Keratinocyte (primary cell): ENCODE measurements at places on chromosomes 6 and 20. TPM values are rescaled to one million over a fixed set of nuclear protein-coding genes. Genes with fewer than 3 reads are reported as not detected.

DNA sequence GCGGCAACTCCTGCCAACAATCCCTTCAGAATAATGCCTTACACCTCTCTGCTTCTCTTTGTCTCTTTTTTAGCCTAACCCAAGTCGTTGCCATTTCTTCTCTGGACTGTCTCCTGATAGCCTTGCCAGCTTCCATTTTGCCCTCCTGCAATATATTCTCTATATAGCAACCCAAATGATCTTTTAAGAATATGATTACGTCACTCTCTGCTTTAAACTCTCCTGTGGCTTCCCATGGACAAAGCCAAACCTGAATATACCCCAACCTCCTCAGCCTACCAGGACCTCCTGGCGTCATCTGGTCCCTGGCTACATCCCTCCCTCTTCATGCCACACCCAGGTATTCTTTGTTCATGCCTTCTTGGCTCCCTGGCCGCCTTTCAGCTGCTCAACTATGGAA is 126.5 kb upstream of the KCNK16 start:
- no peak overlapping the region for H3K4me3 ChIP-seq
- H3K36me3 ChIP-seq, result no peaks in the 10 kb centered on the region
- no peak for DNase-seq
- no peaks in the 10 kb centered on the region for H3K27me3 ChIP-seq

DNA sequence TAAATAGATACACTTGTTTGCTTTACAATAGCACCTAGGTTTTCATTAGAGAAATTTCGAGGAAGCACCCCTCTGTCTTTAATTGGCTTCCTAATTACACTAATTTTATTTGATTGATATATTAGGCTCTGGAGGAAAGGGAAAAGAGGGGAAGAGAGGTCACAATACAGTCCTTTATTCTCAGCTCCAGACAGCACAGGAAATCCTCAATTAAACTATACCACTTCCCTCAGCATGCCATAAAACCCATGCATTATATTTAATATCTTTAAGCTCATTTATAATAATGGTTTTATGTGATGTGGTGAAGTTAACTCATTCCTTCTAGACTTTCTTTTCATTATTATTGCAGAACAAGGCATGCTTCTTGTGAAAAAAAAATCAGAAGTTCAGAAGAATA is 17.7 kb upstream of the PDE7B start:
- H3K4me1 ChIP-seq, result no peaks in the 10 kb centered on the region
- H3K4me3 ChIP-seq, result no peak overlapping the region
- DNase-seq, result no peak
- H3K27me3 ChIP-seq, result no peaks in the 10 kb centered on the region
- no peak overlapping the region for H3K27ac ChIP-seq

DNA sequence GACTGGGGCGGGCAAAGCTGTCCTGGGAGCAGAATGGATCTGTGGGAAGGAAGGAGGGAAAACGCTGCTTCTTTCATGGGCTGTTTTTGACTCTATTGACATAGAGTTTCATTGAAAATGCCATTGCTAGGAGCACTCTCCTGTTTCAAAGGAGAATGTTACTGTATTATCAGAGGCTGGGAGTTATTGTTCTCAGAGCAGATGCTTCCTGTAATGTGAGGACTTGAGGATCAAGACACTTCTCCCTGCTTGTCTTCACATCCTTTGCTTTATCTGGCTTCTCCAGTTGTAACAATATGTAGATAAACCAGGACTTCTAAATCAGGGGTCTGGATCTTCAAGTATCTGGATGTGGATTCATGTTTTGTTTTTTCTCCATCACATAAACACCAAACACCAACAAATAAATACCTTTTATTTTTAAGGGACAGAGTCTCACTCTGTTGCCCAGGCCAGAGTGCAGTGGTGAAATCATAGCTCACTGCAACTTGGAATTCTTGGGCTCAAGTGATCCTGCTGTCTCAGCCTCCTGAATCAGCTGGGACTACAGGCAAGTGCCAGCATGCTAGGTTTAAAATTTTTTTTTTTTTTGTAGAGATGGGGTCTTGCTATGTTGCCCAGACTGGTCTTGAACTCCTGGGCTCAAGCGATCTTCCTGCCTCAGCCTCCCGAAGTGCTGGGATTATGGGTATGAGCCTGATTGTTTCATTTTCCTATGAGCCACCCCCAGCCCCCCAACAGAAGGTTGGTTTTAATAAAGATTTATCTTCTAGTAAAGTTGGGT is 3.9 kb downstream of the CD109 start:
- no peak for DNase-seq
- peaks cover 1% of the 10 kb centered on the region for H3K36me3 ChIP-seq
- no peak overlapping the region for H3K27ac ChIP-seq
- no peak overlapping the region for H3K4me3 ChIP-seq

DNA sequence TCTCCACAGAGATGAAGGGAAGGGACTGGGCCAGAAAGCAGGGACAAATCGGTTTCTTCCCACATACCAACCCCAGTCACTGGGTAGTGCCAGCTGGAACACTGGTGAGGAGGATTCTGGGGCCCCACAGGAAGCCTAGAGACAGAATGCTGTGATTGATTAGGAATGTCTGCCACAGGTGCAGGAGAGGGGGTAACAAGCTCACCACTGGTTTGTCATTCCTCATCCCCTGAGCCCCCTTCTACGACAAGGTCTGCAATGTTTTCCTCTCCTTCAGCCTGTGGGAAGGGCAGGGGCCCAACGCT is 89.8 kb downstream of the PREX1 start:
- no peaks in the 10 kb centered on the region for H3K4me1 ChIP-seq
- H3K27ac ChIP-seq, result no peak overlapping the region
- no peak overlapping the region for H3K4me3 ChIP-seq

DNA sequence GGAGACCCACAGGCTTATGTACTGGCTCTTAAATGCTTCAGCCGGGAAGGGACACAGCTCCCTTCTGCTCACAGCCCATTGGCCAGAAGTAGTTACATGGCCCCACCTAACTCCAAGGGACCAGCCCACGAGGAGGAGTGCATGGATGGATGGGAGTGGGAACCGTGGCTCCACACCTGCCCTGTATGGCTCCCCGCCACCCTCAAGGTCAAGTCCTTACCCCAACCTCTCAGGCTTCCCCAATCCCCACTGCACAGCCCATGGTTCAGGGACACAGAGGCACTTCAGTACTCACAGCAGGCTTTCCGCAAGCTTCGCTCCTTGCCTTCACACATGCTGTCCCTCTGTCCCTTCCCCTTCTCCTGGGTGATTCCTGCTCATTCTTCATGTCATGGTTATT is 137.9 kb upstream of the KCNG1 start:
- no peak for DNase-seq
- H3K4me1 ChIP-seq, result no peaks in the 10 kb centered on the region
- peaks cover 37% of the 10 kb centered on the region for H3K27me3 ChIP-seq
- no peak overlapping the region for H3K27ac ChIP-seq

DNA sequence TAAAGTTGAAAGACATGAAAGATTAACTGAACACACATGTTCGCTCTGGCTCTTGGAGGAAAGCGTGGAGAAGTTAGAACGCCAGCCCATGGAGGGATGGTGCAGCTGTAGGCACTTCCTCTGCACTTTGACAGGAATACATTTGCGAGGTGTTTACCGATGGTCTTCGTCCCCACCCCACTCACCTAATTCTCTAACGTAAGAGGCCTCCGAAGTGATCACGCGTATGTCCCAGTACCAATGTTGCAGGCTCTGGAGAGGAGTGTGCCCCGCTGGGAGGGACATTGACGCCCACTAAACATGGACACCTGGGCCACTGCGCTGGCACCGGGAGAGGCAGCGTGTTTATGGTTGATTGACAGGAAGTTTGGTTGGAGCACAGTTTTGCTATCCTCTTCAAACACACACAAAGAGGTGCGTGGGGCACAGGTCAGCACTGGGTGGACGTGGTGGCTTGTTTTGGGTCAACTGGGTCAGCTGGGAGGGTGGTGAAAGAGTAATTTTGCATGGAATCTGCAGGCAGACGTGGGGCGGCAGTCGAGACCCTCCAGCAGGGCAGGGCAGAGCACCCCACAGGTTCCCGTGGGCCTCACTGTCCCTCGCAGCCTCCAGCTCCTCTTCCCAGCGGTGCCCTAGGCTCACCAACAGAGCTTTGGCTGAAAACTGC is 110.1 kb downstream of the DLL1 start:
- H3K4me1 ChIP-seq, result peaks cover 30% of the 10 kb centered on the region
- no peak overlapping the region for H3K4me3 ChIP-seq
- no peaks in the 10 kb centered on the region for H3K36me3 ChIP-seq
- no peak overlapping the region for H3K27ac ChIP-seq

- peaks cover 19% of the 10 kb centered on the region for H3K4me1 ChIP-seq
- H3K4me3 ChIP-seq, result no peak overlapping the region
- no peak overlapping the region for H3K27ac ChIP-seq
- no peaks in the 10 kb centered on the region for H3K36me3 ChIP-seq
Measured at GRCh38 chr6:129665555-129665954, 44.4 kb downstream of the ARHGAP18 start.

DNA sequence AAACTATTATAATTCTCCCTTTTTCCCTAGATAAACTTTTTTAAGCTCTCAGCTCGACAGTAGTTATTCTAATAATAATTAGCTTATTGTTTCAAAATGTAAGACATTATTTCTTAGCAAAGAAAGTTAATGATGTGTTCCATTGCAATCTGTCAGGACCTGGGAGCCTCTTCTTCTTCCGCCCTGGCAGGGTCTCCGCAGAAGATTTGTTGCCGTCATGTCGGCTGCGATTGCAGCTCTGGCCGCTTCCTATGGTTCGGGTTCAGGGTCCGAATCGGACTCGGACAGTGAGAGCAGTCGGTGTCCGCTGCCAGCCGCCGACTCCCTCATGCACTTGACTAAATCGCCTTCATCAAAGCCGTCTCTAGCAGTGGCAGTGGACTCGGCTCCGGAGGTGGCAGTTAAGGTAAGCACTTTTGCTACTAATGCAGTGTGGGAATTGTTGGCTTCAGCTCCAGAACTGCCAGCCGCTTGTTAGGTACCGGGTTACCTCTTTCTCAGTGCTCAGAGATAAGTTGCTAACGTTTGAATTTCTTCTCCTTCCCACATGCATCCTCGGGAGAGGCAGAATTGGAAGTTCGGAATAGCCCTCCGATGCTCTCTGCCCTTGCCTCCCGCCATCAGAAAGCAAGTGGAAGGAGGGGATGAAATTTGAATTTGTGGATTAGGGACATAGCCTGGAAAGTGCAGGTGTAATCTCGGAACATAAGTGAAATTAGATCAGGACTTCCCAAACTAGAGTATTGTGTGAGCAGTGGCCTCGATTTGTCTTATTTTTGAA is at the start of gene CDC40:
CDC40 (plus strand) TSS at position 200 of the 781 bp plus-strand sequence; CDS start at position 218, 18 bp downstream.
- no peaks in the 10 kb centered on the region for H3K27me3 ChIP-seq
- peak within 1 kb of the TSS; percentile 61 for H3K4me3 ChIP-seq
- peaks cover 3% of the 10 kb centered on the region for H3K36me3 ChIP-seq
- peak within 1 kb of the TSS; percentile 95 for H3K27ac ChIP-seq
- peaks cover 30% of the 10 kb centered on the region for H3K4me1 ChIP-seq

DNA sequence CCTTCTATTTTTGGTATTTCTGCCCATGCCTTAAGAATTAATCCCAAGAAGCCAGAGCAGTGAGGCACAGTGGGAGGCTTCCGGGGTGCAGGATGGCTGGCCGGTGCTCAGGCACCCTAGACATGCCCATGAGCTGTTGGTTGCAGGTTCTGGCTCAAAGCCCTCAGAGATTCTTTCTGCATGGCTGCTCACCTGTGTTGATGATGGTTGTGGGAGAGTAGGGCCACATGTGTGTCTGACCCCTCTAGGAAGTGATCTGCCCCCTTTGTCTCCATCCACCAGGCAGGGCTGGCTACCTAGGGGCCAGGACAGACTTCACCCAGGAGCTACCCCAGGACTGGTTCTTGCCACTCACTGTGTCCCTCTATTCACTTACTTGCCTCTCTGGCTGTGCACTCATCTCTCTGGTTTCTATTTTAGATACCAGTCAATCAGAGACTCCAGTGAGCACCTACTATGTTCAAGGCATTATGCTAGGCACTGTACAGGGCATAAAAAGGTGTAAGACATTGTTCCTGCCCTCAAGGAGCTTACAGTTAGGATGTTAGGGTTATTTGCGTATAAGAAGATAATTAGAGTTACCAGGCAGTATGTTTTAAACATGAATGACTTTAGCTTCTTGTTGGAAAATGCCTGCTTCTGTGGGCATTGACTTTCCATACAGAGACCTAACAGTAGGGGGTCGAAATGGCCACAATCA is 16.8 kb downstream of the CD83 start:
- H3K4me3 ChIP-seq, result no peak overlapping the region
- H3K27me3 ChIP-seq, result no peaks in the 10 kb centered on the region
- no peak overlapping the region for H3K27ac ChIP-seq
- H3K36me3 ChIP-seq, result no peaks in the 10 kb centered on the region
- peaks cover 9% of the 10 kb centered on the region for H3K4me1 ChIP-seq

- no peaks in the 10 kb centered on the region for H3K27me3 ChIP-seq
- no peak overlapping the region for H3K4me3 ChIP-seq
- no peak for DNase-seq
- H3K4me1 ChIP-seq, result no peaks in the 10 kb centered on the region
- H3K36me3 ChIP-seq, result no peaks in the 10 kb centered on the region
Measured at GRCh38 chr20:7459083-7459482, 481.2 kb downstream of the HAO1 start.

- H3K27me3 ChIP-seq, result no peaks in the 10 kb centered on the region
- DNase-seq, result no peak
- H3K4me1 ChIP-seq, result peaks cover 12% of the 10 kb centered on the region
- no peak overlapping the region for H3K27ac ChIP-seq
Measured at GRCh38 chr20:48841875-48842529, 14.2 kb upstream of the PREX1 start.

- no peak for DNase-seq
- H3K36me3 ChIP-seq, result no peaks in the 10 kb centered on the region
- no peaks in the 10 kb centered on the region for H3K4me1 ChIP-seq
- H3K4me3 ChIP-seq, result no peak overlapping the region
- H3K27me3 ChIP-seq, result no peaks in the 10 kb centered on the region
Measured at GRCh38 chr20:54985091-54985490, 509.7 kb downstream of the DOK5 start.

- peaks cover 5% of the 10 kb centered on the region for H3K27me3 ChIP-seq
- H3K36me3 ChIP-seq, result no peaks in the 10 kb centered on the region
- no peak overlapping the region for H3K4me3 ChIP-seq
- no peaks in the 10 kb centered on the region for H3K4me1 ChIP-seq
- H3K27ac ChIP-seq, result no peak overlapping the region
Measured at GRCh38 chr6:44349904-44350649, 7.6 kb downstream of the SPATS1 start.

GRCh38 chr20:18632196-18632789 is 44.4 kb downstream of the DTD1 start:
- H3K4me3 ChIP-seq, result no peak overlapping the region
- H3K4me1 ChIP-seq, result no peaks in the 10 kb centered on the region
- no peak overlapping the region for H3K27ac ChIP-seq
- no peaks in the 10 kb centered on the region for H3K27me3 ChIP-seq

The CFAP206 gene
- polyA plus RNA-seq, result 0.18 to 0.63 TPM (median 0.44 TPM) in 3 replicates

The NOX3 gene
- not detected in 3 replicates for polyA plus RNA-seq

The RNF144B gene
- polyA plus RNA-seq, result 6.9 to 9.0 TPM (median 8.0 TPM) in 3 replicates

The METTL24 gene
- polyA plus RNA-seq, result not detected in 3 replicates

The TRIM15 gene
- polyA plus RNA-seq, result not detected in 3 replicates

The WFDC12 gene
- polyA plus RNA-seq, result 0.32 to 2.9 TPM (median 1.8 TPM) in 3 replicates

The ALDH8A1 gene
- polyA plus RNA-seq, result 0.15 to 0.66 TPM (median 0.62 TPM) in 3 replicates

The CDSN gene
- polyA plus RNA-seq, result 4.0 to 8.3 TPM (median 5.0 TPM) in 3 replicates

The FLRT3 gene
- 69.7 to 123 TPM (median 91.7 TPM) in 3 replicates for polyA plus RNA-seq

The PRSS35 gene
- 0.04 to 0.05 TPM in 2 of 3 replicates, not detected in the other for polyA plus RNA-seq

The SCRT2 gene
- polyA plus RNA-seq, result not detected in 3 replicates
